ENCODE measurements at places on chromosomes 1 and 21.

DNA sequence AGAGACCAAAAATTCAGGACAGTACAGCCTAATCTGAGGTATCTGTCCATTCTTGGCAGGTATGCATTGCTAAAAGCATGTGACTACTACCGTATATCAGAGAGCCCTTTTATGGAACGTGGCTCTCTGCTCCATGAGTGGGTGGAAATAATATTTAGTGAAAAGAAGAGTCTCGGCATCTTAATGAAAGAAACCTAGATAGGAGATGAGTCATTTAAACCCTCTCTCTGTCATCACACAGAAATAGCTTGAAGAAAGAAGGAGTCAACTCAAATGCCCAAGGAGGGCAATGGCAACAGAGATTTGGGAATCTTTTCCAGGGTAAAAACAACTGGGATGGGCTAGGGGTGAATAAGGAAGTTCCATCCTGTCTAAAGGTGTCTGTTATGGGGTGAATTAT is 528.2 kb downstream of the SMYD3 start:
- DNase-seq: no peak

DNA sequence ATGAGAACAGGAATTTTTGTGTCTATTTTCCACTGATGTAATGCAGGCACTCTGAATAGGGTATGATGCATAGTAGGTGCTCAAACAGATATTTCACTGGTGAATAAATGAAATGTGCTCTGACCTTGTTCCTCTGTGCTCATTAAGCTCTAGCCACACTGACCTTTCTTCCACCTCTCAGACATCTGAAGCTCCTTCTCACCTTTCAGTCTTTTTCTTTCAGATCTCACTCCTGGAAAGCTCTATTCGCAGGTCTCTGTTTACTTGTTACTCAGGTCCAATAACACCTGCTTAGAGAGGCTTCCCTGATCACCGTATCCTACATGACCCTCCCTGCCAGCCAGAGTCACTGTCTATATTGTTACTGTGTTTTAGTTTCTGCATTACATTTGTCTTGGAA is 59.2 kb upstream of the IVNS1ABP start:
- DNase-seq: no peak

GRCh38 chr1:31510853-31511789 is 65.2 kb upstream of the TINAGL1 start:
- DNase-seq: no peak

- no peak for DNase-seq
Observed at GRCh38 chr1:42680055-42680454, 2.2 kb upstream of the YBX1 start.

GRCh38 chr1:173176246-173176645 is 30.9 kb downstream of the TNFSF4 start:
- DNase-seq: no peak

GRCh38 chr1:39230261-39231190 is 26.0 kb downstream of the MACF1 start:
- DNase-seq: peak; percentile 30

GRCh38 chr1:53641481-53642214 is 97.3 kb downstream of the GLIS1 start:
- DNase-seq: no peak

- DNase-seq: no peak
Observed at GRCh38 chr1:116166655-116167054, 55.5 kb downstream of the MAB21L3 start.

GRCh38 chr1:219991511-219991810 is 54.8 kb downstream of the EPRS1 start:
- DNase-seq: no peak

GRCh38 chr1:233859446-233859845 is 45.0 kb upstream of the SLC35F3 start:
- DNase-seq: no peak

GRCh38 chr1:29237852-29238619 is 1.7 kb downstream of the PTPRU start:
- DNase-seq: no peak

DNA sequence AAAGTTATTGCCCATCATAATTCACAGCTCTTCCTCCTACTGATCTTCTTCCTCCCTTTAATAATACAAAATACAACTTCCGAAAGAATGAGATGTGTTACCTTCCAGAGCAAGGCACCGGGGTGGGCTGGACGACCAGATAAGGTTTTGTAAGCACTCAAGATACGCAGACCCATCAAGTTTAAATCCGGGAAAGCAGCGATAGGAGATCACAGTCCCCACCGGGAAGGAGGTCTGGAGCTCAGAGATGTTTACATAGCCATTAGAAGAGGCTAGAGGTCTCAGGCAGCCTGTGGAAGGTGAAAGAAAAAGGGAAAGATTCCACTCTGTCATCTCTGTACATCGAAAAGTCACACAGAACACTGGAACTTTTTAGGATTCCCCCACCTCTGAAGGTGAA is 99.4 kb downstream of the SUSD4 start:
- no peak for DNase-seq

GRCh38 chr1:228062812-228063211 is 19.7 kb upstream of the ARF1 start:
- no peak for DNase-seq
